ENCODE measurements at places on chromosomes 6 and 20.

- no peak for DNase-seq
Measured at GRCh38 chr6:113820761-113821160, 36.4 kb upstream of the MARCKS start.

GRCh38 chr6:414447-414846, 22.9 kb downstream of the IRF4 start:
- no peak for DNase-seq

- DNase-seq, result no peak
Measured at GRCh38 chr6:170162775-170163404, 128.0 kb downstream of the DLL1 start.

DNA sequence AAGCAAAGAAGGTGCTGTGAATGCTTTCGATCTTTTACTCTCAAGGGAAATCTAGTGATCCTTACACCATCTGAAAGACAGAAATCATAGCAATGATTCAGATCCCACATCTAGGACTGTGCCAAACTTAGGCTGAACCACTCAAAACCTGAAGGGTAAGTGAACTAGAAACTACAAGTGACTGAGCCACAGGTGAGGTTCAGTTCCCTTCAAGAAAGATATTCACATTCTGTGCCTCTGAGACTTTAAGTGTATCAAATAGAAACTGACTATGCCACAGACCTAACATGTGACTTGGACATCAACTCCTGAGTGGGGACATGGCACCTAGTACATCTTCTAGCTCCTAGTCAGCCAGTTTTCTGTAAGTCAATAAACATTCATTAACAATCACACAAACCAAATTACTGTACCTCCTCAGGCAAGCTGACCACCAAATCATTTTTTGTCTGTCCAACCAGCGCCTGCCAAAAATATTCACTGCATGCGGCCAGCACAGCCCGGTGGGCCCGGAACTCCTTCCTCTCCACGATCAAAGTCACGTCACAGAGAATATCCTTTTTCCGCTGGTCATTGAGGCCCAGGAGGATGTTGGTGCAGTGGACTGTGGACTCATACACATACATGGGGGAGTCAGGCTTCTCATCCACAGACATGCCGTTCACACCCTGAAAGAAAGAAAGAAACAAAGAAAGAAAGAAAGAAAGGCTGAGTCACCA, 114.1 kb downstream of the GJA10 start:
- no peak for DNase-seq

GRCh38 chr6:137827411-137827940, 39.6 kb upstream of the TNFAIP3 start:
- DNase-seq, result no peak

- no peak for DNase-seq
Measured at GRCh38 chr6:227812-228338, 64.4 kb upstream of the DUSP22 start.

DNA sequence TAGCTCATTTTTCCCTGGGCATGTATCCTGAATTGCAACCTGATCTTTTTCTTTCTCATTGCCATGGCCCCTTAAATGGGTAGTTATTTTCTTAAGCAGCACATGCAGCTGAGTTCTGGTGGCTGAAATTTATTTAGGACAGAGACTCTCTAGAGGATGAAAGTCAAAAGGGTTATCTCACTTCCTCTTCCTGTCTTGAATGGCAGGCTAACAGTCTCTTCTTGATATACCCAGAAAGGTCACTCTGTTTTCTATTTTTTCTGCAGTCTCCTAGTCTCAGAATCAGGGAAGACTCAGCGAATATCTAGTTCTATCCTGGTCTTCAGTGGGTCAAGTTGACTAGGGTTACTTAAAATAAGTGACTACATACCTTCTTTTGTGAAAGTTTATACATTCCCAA, 243.3 kb downstream of the EPHA7 start:
- no peak for DNase-seq

DNA sequence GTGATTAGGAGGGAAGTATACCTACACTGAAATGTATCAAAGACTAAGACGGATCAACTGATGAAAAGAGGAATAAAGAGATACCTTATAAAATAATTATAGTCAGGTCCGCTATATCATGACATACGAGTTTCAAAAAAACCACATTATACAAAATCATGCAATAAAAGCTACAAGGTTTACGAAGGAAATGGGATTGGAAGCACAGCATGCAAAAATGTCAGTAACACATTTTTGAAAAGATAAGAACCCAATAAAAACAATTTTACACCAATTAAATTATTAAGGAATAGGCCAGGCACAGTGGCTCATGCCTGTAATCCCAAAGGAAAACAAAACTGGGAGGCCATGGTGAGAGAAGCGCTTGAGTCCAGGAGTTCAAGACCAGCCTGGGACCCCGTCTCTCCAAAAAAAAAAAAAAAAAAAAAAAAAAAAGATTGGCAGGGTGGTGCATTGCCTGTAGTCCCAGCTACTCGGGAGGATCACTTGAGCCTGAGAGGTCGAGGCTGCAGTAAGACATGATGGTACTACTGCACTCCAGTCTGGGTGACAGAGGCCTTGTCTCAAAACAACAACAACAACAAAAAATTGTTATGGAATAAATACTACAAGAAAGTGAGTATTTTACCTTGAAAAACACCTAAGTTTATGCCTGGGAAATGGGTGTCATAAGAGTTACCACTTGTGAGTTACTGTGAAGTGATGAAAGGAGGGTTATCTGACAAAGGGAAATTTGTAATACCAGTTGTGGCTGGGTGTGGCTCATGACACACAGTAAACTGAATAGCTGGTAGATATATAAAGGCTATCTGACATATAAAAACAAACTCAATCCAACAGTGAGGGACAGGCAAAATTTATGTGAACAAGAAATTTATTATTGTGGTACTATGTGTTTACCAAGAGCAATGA, 45.2 kb downstream of the RANBP9 start:
- DNase-seq, result no peak

- DNase-seq, result no peak
Measured at GRCh38 chr6:138943089-138943625, 44.9 kb downstream of the REPS1 start.

DNA sequence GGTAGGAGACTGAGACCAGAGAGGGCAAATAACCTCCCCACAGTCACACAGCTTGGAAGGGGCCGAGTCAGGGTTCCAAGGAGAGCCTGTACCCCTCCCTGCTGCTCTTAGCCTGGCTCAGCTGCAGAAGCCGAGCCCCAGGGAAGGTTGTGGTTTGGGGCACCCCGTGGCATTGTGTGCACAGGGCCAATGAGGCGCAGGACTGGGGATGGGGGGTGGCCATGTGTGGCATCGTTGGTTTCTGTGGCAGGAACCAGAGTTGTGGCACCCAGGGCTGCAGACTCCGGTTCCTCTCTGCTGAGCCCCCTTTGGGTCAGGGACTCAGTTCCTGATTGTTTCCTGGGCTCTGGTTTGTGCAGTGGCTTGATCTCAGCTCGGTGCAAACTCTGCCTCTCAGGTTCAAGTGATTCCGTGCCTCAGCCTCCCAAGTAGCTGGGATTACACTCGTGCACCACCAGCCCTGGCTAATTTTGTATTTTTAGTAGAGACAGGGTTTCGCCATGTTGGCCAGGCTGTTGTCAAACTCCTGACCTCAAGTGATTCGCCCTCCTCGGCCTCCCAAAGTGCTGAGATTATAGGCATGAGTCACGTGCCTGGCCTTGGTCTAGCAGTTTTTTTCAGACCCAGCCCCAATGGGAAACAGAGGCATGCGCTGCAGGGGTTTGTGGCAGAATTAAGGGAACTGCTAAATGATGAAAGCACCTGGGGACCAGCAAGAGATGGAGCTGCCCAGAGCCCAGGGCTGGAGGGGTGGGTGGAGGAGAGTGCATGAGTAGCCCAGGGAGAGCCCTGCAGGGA, 221.0 kb upstream of the SULF2 start:
- DNase-seq, result no peak

GRCh38 chr6:167794161-167795157, 32.3 kb upstream of the AFDN start:
- no peak for DNase-seq

DNA sequence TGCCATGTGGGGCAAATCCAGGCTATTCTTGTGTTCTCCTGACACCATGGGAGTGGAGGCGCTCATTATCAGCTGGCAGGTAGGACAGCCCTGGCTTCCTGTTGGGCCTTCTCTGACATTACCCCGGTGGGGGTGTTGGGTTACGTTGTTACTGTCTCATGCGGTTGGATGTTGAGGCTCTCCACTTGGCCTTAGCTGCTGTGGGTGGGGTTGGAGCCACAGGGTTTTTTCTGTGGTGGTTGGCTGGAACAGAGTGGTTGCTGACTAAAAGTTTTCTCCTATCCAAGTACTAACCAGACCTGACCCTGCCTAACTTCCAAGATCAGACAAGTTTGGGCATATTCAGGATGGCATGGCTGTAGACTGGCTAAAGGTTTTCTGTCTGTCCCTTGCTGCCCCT, 20.2 kb downstream of the RIPK1 start:
- no peak for DNase-seq

- DNase-seq, result no peak
Measured at GRCh38 chr6:2881423-2881822, 21.7 kb downstream of the SERPINB9 start.

- no peak for DNase-seq
Measured at GRCh38 chr6:22326500-22326899, 29.7 kb upstream of the PRL start.

DNA sequence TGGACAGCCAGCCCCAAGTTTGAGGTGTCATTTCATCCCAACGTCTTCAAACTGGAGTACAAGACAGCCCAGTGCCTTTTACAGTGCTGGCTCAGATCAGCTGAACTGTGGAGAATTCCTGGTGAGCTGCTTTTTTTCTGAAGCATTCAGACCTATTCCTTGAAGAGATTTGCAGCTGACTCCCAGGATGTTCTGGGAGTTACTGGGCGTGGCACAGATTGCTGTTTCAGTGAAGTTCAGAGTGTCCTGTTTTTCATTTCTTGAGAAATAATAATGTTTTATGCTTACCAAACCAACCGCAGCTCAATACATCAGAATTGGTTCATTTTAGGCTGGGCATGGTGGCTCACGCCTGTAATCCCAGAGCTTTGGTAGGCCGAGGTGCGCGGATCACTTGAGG, 33.4 kb upstream of the SRPK1 start:
- DNase-seq, result no peak

DNA sequence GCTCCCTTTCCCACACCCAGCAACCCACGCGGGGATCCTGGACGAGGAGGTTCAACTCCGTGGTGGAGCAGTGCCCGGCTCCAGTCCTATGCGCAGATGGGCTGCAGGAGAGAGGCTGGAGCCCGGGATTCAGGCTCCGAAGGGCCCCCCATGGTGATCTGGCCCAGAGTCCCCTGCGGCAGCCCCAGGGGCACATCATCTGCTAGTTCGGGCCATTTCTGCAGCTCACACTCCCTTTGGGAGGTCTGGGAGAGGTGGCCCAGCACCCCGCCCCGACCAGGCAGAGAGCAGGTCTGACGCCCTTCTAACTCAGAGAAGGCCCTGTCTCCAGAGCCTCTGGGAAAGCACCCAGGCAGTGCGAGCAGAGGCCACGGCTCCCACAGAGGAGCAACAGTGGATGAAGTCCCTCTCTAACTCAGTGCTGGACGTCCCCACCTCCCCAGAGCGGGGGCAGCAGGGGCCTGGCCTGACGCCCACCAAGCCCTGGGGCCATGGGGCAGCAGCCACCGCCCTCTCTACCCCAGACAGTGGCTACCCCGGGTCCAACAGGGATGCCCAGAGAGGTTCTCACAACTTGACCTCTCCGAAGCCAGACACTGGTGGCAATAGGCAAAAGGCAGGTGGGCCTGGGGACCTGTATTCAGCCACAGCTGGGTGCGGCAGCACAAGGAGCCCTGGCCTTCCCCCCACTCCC, 3.3 kb downstream of the KCNQ2 start:
- no peak for DNase-seq

GRCh38 chr6:136123468-136123867, 126.6 kb downstream of the MTFR2 start:
- DNase-seq, result no peak

DNA sequence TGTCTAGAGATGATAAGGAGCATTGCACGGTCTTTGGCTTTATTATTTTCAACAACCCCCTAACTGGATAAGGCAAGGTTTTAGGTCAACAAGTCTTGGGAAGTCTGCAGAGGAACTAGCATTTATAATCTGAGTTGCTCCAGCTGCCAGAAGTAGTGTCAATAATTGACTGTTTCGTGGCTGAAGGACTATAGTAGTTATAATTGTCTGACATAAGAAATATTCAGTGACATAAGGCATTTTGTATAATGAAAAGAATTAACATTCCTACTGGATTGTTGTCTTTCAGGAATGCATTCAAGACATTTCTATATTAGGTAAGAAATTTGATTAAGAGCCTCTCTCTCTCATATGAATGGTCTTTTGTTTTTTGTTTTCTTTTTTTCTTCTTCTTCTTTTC, 136.9 kb upstream of the SGK1 start:
- DNase-seq, result no peak

DNA sequence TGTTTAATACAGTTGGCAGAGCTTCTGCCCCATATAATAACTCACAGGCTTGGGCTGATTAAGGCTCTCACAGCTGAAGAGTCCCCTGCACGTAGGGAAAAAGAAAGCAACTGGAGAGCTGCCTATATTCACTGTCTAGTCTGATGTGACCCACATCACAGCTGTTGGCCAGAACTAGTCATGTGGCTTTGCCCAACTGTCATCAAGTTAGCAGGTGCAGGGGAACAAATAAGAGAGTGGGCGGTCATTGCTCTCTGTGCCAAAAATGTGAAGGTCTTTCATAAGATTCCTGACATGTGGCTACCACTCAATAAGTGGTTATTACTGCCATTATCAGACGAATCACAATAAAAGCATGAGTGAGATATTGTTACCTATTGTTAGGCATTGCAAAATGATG, 665.2 kb downstream of the DOK5 start:
- no peak for DNase-seq

- no peak for DNase-seq
Measured at GRCh38 chr20:31430568-31431115, 9.8 kb upstream of the DEFB123 start.

- no peak for DNase-seq
Measured at GRCh38 chr6:56706981-56707726, 64.5 kb upstream of the DST start.

DNA sequence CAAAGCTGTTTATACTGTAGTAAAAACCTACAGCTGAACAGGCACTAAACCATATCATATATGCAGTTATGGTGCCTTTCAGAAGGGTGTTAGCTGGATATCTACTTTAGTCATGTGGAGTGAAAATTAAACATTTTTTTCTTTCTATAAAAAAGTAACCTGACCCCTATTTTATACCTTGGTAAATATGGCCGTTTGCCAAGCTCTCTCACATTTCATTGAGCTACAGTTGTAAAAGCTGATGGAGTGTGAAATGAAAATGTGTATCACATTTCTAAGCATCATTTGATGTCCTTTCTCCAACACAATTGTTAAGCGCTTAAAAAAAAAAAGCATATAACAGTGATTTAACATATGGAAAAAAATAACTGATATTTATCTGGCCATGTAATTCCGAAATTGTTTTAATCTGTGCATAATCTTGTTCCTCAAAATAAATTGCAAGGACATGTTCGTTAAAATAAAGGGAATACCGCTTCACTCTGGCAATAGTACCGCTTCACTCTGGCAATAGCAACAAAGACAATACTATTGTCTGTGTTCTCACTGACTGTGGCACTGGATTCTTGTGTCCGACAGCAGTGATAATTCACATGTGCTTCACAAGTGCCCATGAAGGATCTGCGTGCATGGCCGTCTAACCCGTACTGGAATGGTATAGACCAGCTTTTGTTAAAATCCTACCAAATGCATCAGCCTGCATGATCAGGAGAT, 391.8 kb upstream of the SOX4 start:
- DNase-seq, result no peak
